ENCODE measurements at places on chromosomes 16 and 17.
A peak's percentile ranks its signal among the peaks of the same experiment; 100 is the strongest.

DNA sequence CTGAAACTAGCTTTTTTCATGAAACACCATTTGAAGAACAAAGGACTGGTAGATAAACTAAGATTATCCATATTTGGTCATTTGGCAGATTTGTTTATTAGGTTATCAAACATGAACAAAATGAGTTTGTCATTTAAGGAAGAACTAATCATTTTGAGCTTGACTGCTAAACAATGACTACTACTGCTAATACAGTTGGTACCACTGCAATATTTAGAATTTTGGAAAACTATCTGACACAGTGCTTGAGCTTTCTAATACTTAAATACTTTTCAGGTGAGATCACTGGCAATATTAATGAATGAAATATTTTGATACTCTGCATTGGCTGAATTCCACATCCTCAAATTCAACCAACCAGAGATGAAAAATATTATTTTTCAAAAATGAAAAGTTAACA lies 47.2 kb downstream of the MED13 start:
- no peak for DNase-seq
- H3K27me3 ChIP-seq, result no peaks in the 10 kb centered on the region
- no peak overlapping the region for H3K27ac ChIP-seq
- peaks cover 56% of the 10 kb centered on the region for H3K36me3 ChIP-seq

DNA sequence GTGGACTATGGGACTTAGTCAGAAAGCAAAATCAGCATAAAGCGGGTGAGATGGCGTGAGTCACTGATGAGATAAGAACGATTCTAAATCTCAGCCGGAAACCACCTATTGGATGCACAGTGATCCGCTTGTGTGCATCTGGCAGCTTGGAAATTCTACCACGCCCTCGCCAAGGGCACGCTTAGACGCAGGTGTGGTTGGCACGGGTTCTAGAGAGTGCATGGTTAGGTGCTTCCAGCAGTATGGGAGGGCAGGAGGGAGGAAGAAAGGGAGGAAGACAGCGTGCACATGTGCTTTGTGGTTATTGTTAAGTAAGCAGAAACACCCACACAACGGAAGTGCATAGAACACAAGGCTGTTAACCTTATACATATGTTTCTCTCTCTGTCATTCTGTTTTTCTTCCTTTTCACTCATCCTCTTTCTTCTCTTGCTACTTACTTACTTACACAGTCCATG lies 374.0 kb upstream of the ASIC2 start:
- peaks cover 9% of the 10 kb centered on the region for H3K4me1 ChIP-seq
- peak overlapping the region; percentile 55 for H3K4me3 ChIP-seq
- no peaks in the 10 kb centered on the region for H3K36me3 ChIP-seq
- no peaks in the 10 kb centered on the region for H3K27me3 ChIP-seq

GRCh38 chr17:66555605-66556004 lies 253.2 kb downstream of the PRKCA start:
- H3K36me3 ChIP-seq, result peaks cover 3% of the 10 kb centered on the region
- no peak overlapping the region for H3K4me3 ChIP-seq
- peaks cover 4% of the 10 kb centered on the region for H3K4me1 ChIP-seq
- no peak overlapping the region for H3K27ac ChIP-seq

DNA sequence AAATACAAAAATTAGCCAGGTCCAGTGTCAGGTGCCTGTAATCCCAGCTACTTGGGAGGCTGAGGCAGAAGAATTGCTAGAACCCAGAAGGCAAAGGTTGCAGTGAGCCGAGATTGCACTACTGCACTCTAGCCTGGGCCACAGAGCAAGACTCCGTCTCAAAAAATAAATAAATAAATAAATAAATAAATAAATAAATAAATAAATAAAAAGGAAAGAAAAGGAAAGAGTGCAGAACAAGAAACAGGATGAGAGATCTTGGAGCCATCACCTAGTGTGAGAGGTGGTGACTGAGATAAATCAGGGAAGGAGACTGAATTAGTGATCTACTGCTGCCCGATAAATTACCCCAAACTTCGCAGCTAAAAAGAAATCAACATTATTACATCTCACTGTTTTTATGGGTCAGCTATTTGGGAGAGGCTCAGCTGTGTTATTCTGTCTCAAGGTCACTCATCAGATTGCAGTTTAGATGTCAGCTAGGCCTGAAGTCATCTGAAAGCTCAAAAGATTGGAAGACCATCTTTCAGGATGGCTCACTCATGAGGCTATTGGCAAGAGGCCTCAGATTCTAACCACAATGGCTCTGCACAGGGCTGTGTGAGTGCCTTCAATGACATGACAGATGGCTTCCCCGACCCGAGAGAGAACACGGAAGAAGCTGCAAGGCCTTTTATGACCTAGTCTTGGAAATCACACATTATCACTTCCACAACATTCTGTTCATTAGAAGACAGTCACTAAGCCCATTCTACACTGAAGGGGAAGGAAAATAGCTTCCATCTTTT lies 66.4 kb downstream of the CMC2 start:
- H3K4me1 ChIP-seq, result no peaks in the 10 kb centered on the region
- no peak overlapping the region for H3K4me3 ChIP-seq
- H3K36me3 ChIP-seq, result peaks cover 3% of the 10 kb centered on the region
- no peak overlapping the region for H3K27ac ChIP-seq
- H3K27me3 ChIP-seq, result peaks cover 20% of the 10 kb centered on the region
- no peak for DNase-seq

DNA sequence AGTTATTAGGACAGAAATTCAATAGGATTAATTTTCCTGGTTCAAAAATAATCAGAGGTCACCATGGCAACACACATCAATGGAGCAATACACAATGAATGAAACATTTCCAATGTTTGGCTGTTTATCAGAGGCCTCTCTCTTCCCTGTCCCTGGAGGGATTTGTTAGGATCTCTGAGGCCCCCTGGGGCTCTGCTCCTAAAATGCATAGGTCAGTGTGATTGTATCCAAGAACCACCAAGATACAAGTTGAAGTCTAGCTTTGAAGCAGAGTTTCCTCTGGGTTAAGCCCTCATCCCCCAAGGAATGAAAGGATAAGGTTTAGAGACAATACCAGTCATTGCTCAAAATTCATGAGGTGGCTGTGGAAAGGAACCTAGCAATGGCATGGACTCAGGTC lies 561.2 kb upstream of the C16orf82 start:
- H3K36me3 ChIP-seq, result no peaks in the 10 kb centered on the region
- no peak overlapping the region for H3K4me3 ChIP-seq
- H3K4me1 ChIP-seq, result no peaks in the 10 kb centered on the region
- peaks cover 19% of the 10 kb centered on the region for H3K27me3 ChIP-seq
- no peak for DNase-seq

- peaks cover 13% of the 10 kb centered on the region for H3K36me3 ChIP-seq
- DNase-seq, result no peak
- H3K4me3 ChIP-seq, result no peak overlapping the region
- no peak overlapping the region for H3K27ac ChIP-seq
Observed at GRCh38 chr17:73307130-73307529, 4.7 kb downstream of the CDC42EP4 start.

- H3K36me3 ChIP-seq, result peaks cover 54% of the 10 kb centered on the region
- peaks cover 28% of the 10 kb centered on the region for H3K4me1 ChIP-seq
- H3K27ac ChIP-seq, result peak overlapping the region; percentile 89
- H3K4me3 ChIP-seq, result peak overlapping the region; percentile 81
Observed at GRCh38 chr16:1351215-1351581, 480 bp downstream of the TSR3 start.

DNA sequence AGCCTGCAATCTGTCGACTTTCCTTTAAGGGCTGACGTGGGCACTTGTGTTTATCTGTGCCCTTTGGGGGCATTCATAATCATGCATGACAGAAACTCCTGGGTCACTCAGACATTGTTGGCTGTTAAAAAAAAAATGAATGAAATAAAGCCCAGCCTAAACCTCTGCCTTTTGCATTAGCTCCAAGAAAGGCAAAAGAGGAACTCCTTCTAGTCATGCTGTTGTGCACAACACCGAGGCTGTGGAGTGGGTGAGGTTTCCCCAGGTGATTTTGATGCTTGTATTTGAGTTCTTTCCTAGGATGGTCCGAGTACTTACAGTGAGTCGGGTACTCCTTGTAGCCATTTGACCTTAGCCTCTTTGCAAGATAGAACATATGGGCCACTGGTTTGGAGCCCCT lies 49.6 kb upstream of the IRX6 start:
- H3K4me1 ChIP-seq, result no peaks in the 10 kb centered on the region
- H3K36me3 ChIP-seq, result no peaks in the 10 kb centered on the region
- no peak overlapping the region for H3K27ac ChIP-seq
- no peak for DNase-seq

DNA sequence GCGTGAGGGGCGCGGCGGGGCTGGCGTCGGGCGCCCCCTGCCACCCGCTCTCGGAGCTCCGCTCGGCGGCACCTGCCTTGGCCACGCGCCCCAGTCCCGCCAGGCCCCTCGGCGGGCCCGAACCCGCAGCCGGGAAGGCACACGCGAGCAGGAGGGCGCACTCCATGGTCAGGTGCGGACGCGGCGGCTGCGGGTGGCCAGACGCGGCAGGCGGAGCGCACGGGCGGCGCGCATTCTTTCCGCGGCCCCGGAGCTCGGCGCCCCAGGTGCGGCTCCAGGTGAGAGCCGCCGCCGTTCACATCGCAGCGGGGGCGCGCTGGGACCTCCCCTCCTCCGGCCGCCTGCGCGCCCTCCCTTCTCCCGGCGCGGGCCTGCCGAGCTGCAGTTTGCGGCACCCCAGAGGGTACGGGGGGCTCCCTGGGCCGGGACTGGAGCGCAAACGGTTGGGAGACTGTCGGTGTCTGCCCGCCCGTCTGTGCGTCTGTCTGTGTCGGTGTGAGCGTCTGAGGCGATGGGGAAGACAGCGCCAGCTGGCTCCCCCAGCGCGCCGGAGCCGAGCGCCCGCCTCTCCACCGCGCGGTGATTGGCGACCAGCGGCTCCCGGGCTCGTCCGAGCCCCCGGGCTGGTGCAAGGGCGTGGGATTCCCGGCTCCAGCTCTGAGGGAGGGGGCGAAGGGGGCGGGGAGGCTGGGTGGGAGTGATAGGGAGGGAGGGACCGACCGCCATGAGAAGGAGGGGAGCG lies at the start of gene ADAMTS18:
Gene ADAMTS18, minus strand, starts transcription at position 505 of the 742 bp plus-strand sequence. Its CDS starts 339 bp downstream, at position 166.
- H3K27ac ChIP-seq, result no peak within 1 kb of the TSS
- no peaks in the 10 kb centered on the region for H3K36me3 ChIP-seq
- peaks cover 39% of the 10 kb centered on the region for H3K27me3 ChIP-seq
- no peaks in the 10 kb centered on the region for H3K4me1 ChIP-seq

DNA sequence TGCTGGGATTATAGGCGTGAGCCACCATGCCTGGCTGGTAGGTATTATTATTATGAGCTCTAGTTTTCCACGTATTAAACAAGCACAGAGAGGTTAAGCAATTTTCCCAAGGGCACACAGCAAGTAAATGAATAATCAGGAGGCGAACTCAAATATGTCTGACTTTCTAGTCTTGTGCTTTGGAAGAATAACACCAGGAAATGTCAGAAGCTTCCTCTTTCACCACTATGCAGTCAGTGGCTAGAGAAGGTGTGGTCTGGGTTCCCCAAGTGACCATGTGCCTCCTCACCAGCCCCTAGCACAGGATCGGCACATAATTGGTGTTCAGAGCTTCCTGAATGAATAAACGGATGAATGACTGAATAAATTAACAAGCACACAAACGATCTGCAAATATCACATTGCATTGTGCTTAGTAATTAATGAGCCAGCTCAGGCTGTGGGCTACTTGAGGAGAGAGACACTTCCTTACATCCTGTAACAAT lies 21.6 kb upstream of the SCNN1B start:
- H3K27ac ChIP-seq, result no peak overlapping the region
- H3K36me3 ChIP-seq, result no peaks in the 10 kb centered on the region
- H3K4me3 ChIP-seq, result no peak overlapping the region
- DNase-seq, result no peak
- H3K27me3 ChIP-seq, result peaks cover 57% of the 10 kb centered on the region
- no peaks in the 10 kb centered on the region for H3K4me1 ChIP-seq

DNA sequence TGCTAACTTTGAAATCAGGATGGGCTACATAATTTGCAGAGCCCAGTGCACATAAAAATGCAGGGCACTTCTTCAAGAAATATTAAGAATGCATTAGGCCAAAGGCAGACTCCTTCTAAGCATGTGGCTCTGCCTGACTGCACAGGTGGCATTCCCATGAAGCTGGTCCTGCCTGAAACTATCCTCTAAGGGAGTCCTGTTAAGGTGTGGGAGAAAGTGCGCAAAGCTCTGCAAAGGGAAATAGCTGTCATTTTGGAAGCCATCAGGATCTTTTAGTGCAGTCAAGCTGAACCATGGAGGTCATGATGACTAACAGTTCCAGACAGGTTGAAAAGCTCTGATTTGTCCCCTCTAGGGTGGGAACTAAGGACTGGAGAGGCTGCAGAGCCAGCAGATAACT lies 41.9 kb upstream of the CRHR1 start:
- no peak overlapping the region for H3K4me3 ChIP-seq
- H3K4me1 ChIP-seq, result peaks cover 4% of the 10 kb centered on the region
- peaks cover 83% of the 10 kb centered on the region for H3K27me3 ChIP-seq
- DNase-seq, result no peak
- no peaks in the 10 kb centered on the region for H3K36me3 ChIP-seq

GRCh38 chr16:28172336-28172735 lies 39.4 kb downstream of the XPO6 start:
- H3K4me1 ChIP-seq, result peaks cover 46% of the 10 kb centered on the region
- peak overlapping the region; percentile 83 for H3K27ac ChIP-seq
- H3K27me3 ChIP-seq, result no peaks in the 10 kb centered on the region
- H3K36me3 ChIP-seq, result peaks cover 72% of the 10 kb centered on the region

GRCh38 chr17:80005360-80006338 lies 30.0 kb downstream of the TBC1D16 start:
- no peaks in the 10 kb centered on the region for H3K27me3 ChIP-seq
- H3K27ac ChIP-seq, result peak overlapping the region; percentile 19
- peak overlapping the region; percentile 22 for H3K4me3 ChIP-seq
- H3K36me3 ChIP-seq, result peaks cover 3% of the 10 kb centered on the region
- DNase-seq, result peak; percentile 63
- peaks cover 8% of the 10 kb centered on the region for H3K4me1 ChIP-seq

- H3K27me3 ChIP-seq, result peaks cover 66% of the 10 kb centered on the region
- no peak overlapping the region for H3K4me3 ChIP-seq
- no peaks in the 10 kb centered on the region for H3K4me1 ChIP-seq
- no peak for DNase-seq
- no peak overlapping the region for H3K27ac ChIP-seq
Observed at GRCh38 chr17:68840073-68840472, 115.1 kb downstream of the ABCA8 start.

- H3K4me1 ChIP-seq, result peaks cover 59% of the 10 kb centered on the region
- no peaks in the 10 kb centered on the region for H3K27me3 ChIP-seq
- peak overlapping the region; percentile 90 for H3K4me3 ChIP-seq
Observed at GRCh38 chr17:39757931-39758873, 20.5 kb downstream of the GRB7 start.

DNA sequence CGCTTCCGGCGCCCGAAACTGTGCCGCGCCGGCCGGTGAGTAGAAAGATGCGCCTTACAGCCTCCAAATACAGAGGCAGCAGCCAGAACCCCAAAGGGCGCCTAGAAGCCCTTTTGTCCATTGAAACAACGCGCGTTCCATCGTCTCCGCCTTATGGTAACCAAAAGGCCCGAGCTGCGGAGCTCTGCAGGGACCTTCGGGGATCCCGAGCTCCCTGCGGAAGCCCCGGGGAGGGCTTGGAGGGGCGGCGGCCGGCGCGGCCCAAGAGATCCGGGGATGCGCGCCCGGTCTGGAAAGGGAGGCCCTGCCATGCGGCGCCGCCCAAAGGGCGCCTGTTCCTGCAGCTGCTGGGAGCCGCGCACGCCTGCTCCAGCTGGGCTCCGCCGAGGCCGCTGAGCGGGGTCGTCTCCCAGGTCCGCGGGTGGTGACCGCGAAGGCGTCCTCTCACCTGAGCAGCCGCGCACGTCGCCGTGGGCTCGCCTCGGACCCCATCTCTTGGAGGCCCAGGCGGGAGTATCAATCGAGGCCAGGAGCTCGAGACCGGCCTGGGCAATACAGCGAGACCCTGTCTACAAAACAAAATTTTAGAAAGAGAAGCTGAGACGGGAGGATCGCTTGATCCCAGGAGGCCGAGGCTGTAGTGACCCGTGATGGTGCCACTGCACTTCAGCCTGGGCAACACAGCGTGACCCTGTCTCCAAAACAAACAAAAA lies 742 bp upstream of the FBXO31 start:
- no peaks in the 10 kb centered on the region for H3K27me3 ChIP-seq
- H3K36me3 ChIP-seq, result peaks cover 36% of the 10 kb centered on the region
- DNase-seq, result no peak
- peaks cover 46% of the 10 kb centered on the region for H3K4me1 ChIP-seq
